ENCODE measurements at places on chromosomes 13 and 19.

- H3K4me3 ChIP-seq, result peak overlapping the region; percentile 21
- H3K27me3 ChIP-seq, result no peaks in the 10 kb centered on the region
- DNase-seq, result peak; percentile 99
- H3K4me1 ChIP-seq, result peaks cover 14% of the 10 kb centered on the region
These were observed 164.7 kb downstream of the KATNAL1 start for GRCh38 chr13:30142486-30143211.

DNA sequence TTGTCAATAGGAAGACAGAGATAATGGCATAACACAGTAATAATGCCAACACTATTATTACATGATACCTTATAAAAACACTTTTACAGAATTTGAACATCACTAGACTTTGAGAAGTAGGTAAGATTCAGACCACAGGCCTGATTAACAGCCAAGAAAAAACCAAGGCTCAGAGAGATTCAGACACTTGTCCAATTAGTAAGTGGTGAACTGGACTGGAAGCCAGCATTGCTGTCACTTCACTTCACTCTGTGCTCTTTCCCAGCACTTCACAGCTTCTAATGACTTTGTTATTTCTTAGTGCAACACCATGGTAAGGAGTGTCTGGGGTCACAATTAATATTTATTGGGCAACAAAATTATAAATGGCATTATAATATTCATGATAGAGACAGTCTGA is 91.9 kb downstream of the TRPC4 start:
- no peaks in the 10 kb centered on the region for H3K4me1 ChIP-seq
- no peaks in the 10 kb centered on the region for H3K36me3 ChIP-seq
- no peaks in the 10 kb centered on the region for H3K27me3 ChIP-seq
- no peak for DNase-seq
- H3K4me3 ChIP-seq, result no peak overlapping the region
- H3K27ac ChIP-seq, result no peak overlapping the region

DNA sequence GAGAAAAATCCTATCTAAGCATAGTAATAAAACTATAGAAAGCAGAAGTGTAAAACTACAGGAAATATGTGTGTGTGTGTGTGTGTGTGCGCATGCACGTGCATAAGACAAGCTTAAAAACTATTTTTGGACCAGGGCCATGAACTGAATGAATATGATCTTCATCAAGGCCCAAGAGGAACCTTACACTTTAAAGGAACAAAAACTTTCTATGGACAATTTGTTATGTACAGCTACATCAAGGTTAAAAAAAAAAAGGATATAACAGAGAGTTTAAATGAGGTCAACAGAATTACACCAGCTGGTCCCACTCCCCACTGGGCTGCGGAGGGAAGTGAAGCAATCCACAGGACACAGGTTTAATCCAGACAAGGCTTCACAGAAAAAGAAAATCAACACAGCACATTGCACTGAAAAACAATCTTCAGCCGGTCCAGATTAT is 151.1 kb downstream of the LHFPL6 start:
- H3K4me3 ChIP-seq, result no peak overlapping the region
- no peaks in the 10 kb centered on the region for H3K4me1 ChIP-seq
- peak overlapping the region; percentile 18 for H3K27ac ChIP-seq
- DNase-seq, result peak; percentile 68
- no peaks in the 10 kb centered on the region for H3K27me3 ChIP-seq
- no peaks in the 10 kb centered on the region for H3K36me3 ChIP-seq

DNA sequence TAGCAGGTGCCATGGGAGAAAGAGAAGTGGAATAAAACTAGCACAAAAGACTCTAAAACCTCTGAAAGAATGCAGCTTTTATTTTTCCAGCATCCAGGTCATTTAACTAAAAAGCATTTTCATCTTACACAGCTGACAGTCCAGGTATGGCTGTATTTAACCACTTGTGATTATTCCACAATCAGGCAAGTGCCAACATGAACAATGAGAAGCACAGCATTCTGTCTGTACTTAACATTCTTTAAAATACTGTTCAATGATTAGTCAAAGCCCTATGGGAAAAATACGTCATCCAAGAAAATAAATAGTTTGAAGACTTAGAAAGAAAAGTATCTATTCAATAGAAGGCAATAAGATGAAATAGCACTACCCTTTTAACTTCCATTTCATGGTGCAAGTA is 246.9 kb downstream of the LIG4 start:
- no peak overlapping the region for H3K4me3 ChIP-seq
- no peaks in the 10 kb centered on the region for H3K27me3 ChIP-seq
- H3K4me1 ChIP-seq, result no peaks in the 10 kb centered on the region
- H3K36me3 ChIP-seq, result no peaks in the 10 kb centered on the region

- peaks cover 2% of the 10 kb centered on the region for H3K4me1 ChIP-seq
- no peak overlapping the region for H3K4me3 ChIP-seq
- no peaks in the 10 kb centered on the region for H3K36me3 ChIP-seq
These were observed 62.5 kb downstream of the RFX2 start for GRCh38 chr19:6047741-6048251.

DNA sequence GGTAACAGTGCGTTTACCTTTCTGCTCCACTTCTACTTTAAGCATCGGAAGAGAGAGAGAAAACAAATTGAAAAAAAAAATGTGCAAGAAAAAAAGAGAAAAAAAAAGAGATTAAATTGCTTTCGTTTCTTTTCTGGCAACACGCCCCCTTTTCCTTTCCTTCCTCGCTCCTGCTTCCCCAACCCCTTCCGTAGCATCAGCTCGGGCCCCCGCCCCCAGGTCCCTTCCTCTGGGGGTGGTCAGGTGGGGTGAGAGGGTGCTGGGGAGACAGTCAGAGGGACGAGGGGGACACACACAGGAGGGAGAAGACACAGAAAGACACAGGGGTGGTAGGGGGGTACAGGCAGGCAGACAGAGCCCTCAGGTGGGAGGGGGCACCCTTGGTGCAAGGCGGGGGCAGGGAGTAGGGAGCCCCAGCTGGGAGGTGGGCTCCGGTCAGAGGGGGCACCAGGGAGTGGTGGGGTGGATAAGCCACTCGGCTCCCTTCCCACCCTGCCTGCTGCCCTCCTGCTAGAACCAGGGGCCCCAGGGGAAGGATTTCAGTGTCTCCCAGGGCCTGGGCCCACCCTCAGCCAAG is 30.7 kb upstream of the ASF1B start:
- no peak overlapping the region for H3K27ac ChIP-seq
- no peak for DNase-seq
- no peaks in the 10 kb centered on the region for H3K27me3 ChIP-seq

DNA sequence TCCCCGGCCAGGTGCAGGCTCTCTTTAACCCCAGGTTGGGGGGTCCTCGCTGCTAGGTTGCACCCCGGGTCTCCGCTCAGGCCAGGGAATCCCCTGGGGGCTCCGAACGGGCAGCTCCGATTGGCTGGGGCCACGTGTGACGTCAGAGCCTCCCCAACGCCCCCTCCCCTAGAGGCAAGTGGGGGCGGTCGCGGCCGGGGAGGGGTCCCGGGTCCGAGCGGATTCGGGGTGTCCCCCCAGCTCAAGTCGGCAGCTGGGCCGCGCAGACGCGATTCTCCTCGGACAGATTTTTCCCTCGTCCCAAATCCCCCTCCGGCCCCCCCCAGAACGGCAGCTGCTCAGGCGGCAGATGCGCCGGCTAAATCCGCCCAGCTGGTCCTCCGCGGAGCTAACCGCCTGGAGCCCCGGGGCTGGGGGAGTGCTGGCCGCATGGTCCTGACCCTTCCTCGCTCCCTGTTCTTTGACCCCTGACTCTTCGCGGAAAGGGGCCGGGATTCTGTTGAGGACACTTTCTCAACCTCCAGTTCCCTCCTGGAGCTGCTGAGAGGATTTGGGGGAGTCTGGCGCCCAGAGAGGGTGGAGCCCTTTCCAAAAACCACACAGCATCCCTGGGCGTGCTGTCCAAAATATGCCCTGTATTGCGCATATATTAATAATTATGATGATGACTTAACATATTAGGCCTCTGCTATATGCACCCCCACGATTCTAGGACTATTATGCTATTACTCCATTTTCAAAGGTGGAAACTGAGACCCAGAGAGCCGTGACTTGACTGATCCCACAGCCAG is 25.4 kb upstream of the SEMA6B start:
- H3K4me3 ChIP-seq, result peak overlapping the region; percentile 51
- peaks cover 39% of the 10 kb centered on the region for H3K27me3 ChIP-seq

DNA sequence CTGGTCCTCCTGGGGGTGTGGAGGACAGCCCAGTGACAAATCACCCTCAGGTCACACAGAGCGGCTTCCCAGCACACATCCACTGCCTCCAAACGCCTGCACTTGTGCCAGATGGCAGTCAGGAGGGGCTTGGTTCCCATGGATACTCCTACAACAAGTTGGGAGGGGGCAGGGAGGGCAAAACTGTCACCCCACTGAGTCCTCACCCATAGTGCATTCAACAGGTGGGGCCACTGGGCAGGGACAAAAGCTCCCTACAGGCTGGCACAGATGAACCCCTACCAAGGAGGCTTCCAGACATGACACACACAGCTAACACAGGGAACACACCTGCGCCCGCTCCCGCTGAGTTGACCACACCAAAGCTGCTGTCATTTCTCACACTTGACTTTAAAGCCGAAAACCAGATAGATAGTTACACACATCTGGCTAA is 120.5 kb downstream of the STK24 start:
- peaks cover 49% of the 10 kb centered on the region for H3K36me3 ChIP-seq
- H3K4me1 ChIP-seq, result peaks cover 10% of the 10 kb centered on the region
- no peak for DNase-seq
- no peaks in the 10 kb centered on the region for H3K27me3 ChIP-seq
- H3K4me3 ChIP-seq, result no peak overlapping the region

GRCh38 chr13:59504407-59504806 is 659.3 kb downstream of the DIAPH3 start:
- no peaks in the 10 kb centered on the region for H3K36me3 ChIP-seq
- H3K4me3 ChIP-seq, result no peak overlapping the region
- H3K4me1 ChIP-seq, result no peaks in the 10 kb centered on the region
